ENCODE measurements at places on chromosomes 6 and 20. TPM values are rescaled to one million over a fixed set of nuclear protein-coding genes. Genes with fewer than 3 reads are reported as not detected.

- no peak for DNase-seq
- no peaks in the 10 kb centered on the region for H3K4me1 ChIP-seq
- H3K36me3 ChIP-seq: no peaks in the 10 kb centered on the region
- no peak overlapping the region for H3K4me3 ChIP-seq
- peaks cover 30% of the 10 kb centered on the region for H3K27me3 ChIP-seq
Observed at GRCh38 chr6:37752718-37753117, 55.0 kb upstream of the MDGA1 start.

- no peaks in the 10 kb centered on the region for H3K4me1 ChIP-seq
- no peak overlapping the region for H3K27ac ChIP-seq
- H3K4me3 ChIP-seq: no peak overlapping the region
- H3K36me3 ChIP-seq: peaks cover 22% of the 10 kb centered on the region
- DNase-seq: no peak
Observed at GRCh38 chr20:38985603-38986170, 23.5 kb downstream of the DHX35 start.

GRCh38 chr6:126123226-126123625, 136.9 kb downstream of the TRMT11 start:
- no peak overlapping the region for H3K4me3 ChIP-seq
- DNase-seq: no peak
- no peak overlapping the region for H3K27ac ChIP-seq
- no peaks in the 10 kb centered on the region for H3K27me3 ChIP-seq

DNA sequence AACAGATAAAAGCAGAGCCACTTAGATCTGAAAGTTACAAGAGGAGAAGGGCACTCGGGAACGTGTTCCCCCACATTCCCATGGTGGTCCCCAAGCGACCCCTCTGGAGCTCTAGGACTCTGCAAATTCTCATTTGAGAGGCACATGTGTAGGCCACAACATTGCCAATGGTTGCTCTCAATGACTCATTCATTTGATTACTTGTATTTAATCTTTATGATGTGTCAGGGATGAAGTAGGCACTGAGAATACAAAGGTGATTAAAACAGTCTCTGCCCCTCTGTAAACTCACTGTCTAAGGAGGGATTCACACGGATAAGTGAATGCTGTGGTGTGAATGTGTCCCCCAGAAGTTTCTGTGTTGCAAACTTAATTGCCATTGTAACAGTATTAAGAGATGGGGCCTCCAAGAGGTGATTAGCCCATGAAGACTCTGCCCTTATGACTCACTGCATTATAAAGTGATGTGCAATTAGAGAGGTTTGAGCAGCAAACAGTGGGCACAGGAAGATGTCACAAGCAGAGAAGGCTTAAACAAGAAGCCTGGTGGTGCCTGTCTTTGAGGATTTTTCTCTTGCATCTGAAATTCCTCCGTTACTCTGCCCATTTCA, 34.0 kb upstream of the TRAM2 start:
- no peak for DNase-seq
- H3K4me1 ChIP-seq: peaks cover 4% of the 10 kb centered on the region
- H3K27me3 ChIP-seq: no peaks in the 10 kb centered on the region
- no peak overlapping the region for H3K4me3 ChIP-seq
- H3K27ac ChIP-seq: no peak overlapping the region

GRCh38 chr6:55443238-55444134, 116.2 kb downstream of the GFRAL start:
- H3K4me1 ChIP-seq: no peaks in the 10 kb centered on the region
- DNase-seq: no peak
- no peak overlapping the region for H3K27ac ChIP-seq
- no peaks in the 10 kb centered on the region for H3K36me3 ChIP-seq
- H3K4me3 ChIP-seq: no peak overlapping the region
- no peaks in the 10 kb centered on the region for H3K27me3 ChIP-seq

DNA sequence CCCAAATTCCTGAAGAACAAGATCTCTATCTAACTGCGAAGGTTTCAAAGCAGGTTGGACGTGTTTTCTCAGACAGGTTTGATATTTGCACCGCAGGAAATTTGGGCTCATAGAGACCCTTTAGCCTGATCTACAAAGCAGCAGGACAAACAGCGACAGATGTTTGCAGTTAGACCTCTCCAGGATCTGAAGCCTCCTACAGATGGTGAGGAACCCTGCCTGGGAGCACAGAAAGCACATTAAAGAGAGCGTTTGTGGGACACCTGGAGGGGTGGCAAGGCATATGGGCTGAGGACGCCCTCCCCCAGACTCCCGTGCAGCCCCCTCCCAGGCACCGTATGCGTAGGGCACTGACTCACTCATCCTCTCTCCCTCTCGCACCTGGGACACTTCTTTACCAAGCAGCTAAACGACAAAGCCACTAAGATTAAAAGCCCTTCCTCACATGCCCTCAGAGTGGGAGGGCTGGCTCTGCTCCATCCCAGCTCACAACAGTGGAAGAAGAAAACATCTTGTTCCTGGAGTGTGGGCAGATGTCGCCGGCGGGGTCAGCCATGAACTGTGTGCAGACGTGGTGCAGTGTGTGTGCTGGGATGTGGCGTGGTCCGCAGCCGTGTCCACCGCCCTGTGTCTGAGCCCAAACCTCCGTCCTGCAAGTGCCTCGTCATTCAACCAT, 249.7 kb upstream of the AFDN start:
- H3K4me3 ChIP-seq: no peak overlapping the region
- no peak overlapping the region for H3K27ac ChIP-seq

The TRPC4AP gene
- total RNA-seq: 93.9 TPM

DNA sequence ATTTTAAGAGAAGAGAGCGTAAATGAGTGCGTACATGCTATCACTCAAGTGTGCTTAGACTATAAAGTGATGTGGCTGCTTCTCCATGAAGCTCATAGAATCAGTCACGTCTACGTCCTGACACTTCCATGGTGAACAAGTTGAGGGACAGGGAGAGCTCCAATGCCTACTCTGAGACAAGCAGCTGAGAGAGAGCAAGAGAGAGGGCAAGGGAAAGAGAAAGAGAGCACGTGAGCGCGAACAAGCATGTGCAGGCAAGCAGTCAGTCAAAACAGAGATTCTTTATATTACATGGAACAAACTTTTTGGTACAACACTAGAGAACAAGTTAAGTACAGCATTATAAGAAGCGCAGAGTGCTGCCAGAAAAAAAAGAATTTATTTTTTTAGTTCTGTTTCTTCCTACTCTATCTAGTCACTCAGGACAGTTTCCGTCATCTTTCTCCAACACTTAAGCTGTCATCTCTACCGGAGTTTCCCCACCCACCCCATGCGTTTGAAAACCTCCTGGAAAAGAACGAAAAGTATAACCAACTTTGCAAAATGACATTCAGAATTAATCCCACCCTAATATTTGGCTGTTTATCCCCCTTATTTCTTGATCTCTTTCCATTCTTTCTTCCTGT, 61.8 kb downstream of the EPB41L2 start:
- H3K36me3 ChIP-seq: no peaks in the 10 kb centered on the region
- no peak for DNase-seq
- H3K27ac ChIP-seq: no peak overlapping the region
- no peaks in the 10 kb centered on the region for H3K27me3 ChIP-seq

The EFCAB8 gene
- not detected for total RNA-seq

The SPEF1 gene
- 0.22 TPM for total RNA-seq

DNA sequence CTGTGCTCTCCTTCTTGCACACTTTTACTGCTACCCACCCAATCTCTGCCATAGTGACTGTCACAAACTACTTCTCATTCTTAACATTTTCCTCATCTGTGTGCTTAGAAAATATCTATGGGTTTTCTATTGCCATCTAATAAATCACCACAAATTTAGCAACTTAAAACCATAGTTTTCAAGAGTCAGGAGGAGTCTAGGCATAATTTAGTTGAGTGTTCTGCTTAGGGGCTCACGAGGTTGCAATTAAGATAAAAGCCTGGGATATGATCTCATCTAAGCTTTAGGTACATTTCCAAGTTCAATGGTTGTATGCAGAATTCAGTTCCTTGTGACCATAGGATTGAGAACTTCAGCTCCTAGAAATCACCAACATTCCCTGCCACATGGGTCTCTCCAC, 98.8 kb downstream of the CLVS2 start:
- H3K36me3 ChIP-seq: no peaks in the 10 kb centered on the region
- no peaks in the 10 kb centered on the region for H3K27me3 ChIP-seq
- no peak overlapping the region for H3K4me3 ChIP-seq
- no peak overlapping the region for H3K27ac ChIP-seq

DNA sequence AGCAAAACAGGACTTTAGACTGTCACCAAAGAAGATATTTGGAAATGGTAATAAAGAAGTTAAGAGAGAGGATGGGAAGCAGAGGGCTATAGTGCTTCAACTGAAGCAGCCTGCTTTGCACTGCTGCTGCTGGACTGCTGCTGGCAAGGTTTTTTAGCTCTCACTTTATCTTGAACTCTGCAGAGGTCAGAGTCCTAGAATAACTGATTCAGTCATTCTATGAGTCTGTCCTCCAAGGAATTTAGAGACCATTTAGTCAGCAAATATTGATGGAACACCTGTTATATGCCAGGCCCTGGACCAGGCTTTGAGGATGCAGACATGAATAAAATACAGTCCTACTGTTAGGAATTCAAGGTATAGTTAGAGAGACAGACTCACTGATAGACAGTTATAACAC, 9.1 kb upstream of the SAYSD1 start:
- H3K27ac ChIP-seq: no peak overlapping the region
- no peak overlapping the region for H3K4me3 ChIP-seq
- H3K36me3 ChIP-seq: no peaks in the 10 kb centered on the region
- DNase-seq: no peak

The NKAPL gene
- total RNA-seq: 0.13 TPM

The STX11 gene
- 0.11 TPM for total RNA-seq
